ENCODE measurements at places on chromosomes 4 and X.

GRCh38 chrX:40734971-40735324 is 394 bp downstream of the MED14 start:
- no peak for DNase-seq

DNA sequence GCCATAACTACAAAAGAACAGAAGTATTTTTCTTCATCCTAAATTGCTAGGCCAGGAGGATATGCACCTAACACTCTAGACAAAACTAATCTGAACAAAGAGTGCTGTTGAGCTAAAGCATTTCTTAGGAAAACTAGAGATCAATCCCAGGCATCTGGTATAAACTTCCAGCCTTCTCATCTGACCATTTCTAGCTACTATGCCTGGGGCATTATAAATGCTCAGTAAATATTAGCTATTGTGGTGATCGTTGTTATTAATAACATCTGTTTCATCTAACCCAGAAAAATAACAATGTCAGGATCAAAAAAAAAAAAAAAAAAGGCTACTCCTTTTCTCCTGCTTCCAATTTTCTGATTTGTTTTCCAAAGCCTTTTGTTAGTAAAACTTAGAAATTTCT is 7.7 kb upstream of the SLC10A6 start:
- DNase-seq = no peak

GRCh38 chrX:8808661-8809060 is 7.5 kb upstream of the FAM9A start:
- DNase-seq = no peak

DNA sequence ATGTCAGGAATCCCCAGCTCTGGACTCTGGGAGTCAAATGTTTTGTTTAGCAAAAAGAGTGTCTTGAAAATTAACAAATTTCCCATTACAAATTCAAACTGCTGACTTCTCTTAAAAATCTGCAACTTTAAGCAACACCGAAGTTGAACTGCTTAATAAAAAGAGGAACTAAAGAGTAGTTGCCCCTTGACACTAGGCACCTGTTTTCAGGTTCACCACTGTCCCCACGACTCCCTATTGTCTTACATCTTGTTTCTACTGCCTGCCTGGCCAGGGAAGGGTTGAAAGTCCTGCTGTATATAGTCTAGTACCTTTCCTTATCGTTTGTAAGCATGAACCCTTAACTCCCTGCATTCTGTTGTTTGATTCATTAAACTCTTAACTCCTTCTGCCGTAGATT is 173.9 kb downstream of the SCFD2 start:
- DNase-seq = no peak

DNA sequence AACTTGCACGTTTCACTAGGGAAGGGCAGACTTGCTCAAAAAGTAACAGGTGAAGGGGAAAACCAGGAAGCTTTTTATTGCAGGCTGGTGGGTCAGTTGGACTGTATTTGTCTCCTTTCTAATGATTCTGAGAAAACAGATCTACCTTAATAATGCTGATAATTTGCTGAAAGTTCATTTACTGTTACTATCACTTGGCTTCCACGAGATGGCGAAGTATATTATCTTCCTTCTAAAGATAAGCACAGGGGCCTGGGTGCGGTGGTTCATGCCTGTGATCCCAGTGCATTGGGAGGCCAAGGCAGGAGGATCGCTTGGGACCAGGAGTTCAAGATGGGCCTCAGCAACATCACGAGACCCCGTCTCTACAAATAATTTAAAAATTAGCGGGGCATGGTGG is 16.4 kb downstream of the CCKAR start:
- DNase-seq = no peak

DNA sequence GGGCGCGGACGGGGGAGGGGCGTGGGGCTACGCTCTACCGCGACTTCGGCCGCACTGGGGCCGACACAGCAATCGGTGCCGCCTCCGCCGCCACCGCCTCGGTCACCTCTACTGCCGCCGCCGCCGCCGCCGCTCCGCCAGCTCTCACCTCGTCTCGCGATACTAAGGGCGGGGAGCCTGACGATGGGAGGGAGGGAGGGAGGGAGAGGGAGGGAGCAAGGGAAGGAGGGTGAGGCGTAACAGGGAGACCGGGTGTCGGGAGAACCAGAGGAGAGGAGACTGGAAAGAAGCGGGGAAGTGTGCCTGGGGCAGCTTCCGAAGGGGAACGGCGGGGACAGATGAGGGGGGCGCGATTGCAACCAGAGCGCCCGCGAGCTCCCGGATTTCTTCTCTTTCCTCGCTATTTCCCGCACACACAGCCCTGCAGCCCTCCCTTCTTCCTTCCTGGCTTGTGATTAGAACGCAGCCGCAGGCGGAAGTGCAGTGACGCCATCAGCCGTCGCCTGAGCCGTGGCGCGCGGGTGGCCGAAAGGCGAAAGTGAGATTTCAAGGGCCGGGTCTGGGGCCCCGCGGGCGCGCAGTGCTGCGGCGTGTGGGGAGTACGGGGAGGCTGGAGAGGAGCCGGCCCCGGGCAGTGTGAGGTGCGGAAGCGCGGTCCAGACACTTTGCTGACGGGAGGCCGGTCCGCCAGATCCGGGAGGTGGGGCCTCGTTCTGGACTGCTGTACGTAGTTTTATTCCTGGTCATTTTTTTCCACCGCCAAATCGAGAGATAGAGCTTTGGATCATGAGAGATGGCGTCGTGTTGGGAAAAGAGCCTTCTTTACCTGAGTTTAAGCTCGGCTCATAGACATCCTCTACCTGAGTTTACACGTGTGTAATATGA is at the start of gene ANKRD17:
Gene ANKRD17 (minus strand): TSS at position 113 of the 885 bp plus-strand sequence. CDS start 130 bp downstream, outside the sequence.
- DNase-seq = peak; percentile 71

DNA sequence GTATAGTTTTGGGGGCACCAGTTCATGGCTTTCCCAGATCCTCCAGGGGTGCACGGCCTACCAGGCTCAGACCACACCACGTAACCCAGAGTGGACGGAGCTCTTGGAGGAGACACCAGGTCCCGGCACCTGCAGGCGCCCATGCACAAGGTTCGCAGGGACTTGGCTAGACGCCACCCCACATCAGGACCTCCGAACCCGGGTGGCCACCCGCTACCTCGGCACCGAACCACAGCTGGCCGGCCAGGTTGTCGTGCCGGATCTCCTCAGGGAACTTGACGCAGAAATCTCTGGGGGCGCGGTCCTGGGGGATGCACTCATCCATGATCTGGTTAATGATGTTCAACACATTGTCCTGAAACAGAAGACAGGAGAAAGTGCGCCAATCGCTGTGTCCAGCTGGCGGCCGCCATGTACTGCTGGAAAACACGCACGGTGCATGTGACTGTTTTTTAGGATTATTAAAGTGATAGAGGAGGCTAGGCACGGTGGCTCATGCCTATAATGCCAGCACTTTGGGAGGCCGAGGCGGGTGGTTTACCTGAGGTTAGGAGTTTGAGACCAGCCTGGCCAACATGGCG is 77.1 kb downstream of the ZFYVE28 start:
- DNase-seq = no peak

DNA sequence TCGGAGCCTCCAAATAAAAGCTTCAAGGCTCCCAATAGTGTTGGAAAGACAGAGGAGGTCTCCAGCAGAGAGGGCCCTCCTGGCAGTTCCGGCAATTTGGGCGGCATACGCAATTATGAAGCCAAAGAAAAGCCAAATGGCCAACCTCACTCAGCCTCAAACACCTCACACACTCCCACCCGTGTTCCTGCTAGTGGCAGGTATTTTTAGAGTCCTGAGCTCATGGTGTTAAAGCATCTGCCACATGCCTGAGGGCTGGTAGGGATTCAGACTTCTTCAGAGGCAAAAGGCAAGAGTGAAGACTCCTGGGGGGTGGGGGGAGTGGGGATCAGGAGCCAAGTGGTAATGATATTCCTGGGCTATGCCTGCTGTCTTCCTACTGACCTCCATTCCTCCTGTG is 7.4 kb downstream of the RAB33A start:
- DNase-seq = no peak

GRCh38 chrX:74804574-74804973 is 120.7 kb downstream of the NEXMIF start:
- no peak for DNase-seq

- DNase-seq = peak; percentile 36
Measured at GRCh38 chrX:111040377-111041017, 55.5 kb upstream of the PAK3 start.

GRCh38 chr4:146098978-146099377 is 76.5 kb upstream of the LSM6 start:
- no peak for DNase-seq

GRCh38 chr4:185039508-185040273 is 21.4 kb downstream of the HELT start:
- peak; percentile 23 for DNase-seq

- no peak for DNase-seq
Measured at GRCh38 chrX:148049441-148049840, 68.3 kb downstream of the FMR1NB start.

GRCh38 chr4:152009031-152009670 is 248.3 kb upstream of the GATB start:
- no peak for DNase-seq

GRCh38 chrX:136866337-136867095 is 14.0 kb downstream of the RBMX start:
- no peak for DNase-seq

- DNase-seq = no peak
Measured at GRCh38 chrX:154515090-154515965, 704 bp downstream of the FAM3A start.

DNA sequence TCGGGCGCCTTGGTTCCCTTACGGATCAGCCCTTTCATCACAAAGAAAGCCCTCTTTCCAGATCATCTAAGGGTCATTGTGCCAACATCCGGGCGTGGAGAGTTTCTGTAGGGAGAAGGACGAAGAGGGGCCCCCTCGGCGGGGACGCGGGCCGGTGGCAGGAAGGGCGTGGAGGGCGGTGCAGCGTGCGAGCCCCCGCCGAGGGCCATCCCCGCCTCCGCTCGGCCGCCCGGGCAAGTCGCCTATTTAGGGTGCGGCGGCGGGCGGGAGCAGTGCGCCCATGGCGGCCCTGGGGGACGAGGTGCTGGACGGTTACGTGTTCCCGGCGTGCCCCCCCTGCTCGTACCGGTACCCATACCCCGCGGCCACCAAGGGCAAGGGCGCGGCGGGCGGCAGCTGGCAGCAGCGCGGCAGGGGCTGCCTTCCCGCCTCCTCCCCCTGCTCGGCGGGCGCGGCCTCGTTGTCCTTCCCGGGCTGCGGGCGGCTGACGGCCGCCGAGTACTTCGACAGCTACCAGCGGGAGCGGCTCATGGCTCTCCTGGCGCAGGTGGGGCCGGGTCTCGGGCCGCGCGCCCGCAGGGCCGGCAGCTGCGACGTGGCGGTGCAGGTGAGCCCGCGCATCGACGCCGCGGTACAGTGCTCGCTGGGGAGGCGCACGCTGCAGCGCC is at the start of gene ZAR1:
Gene ZAR1 (plus strand): TSS at position 241 of the 668 bp plus-strand sequence. CDS start 40 bp downstream, at position 281.
- no peak for DNase-seq

GRCh38 chr4:188930822-188931221 is 791.6 kb downstream of the TRIML1 start:
- DNase-seq = no peak

DNA sequence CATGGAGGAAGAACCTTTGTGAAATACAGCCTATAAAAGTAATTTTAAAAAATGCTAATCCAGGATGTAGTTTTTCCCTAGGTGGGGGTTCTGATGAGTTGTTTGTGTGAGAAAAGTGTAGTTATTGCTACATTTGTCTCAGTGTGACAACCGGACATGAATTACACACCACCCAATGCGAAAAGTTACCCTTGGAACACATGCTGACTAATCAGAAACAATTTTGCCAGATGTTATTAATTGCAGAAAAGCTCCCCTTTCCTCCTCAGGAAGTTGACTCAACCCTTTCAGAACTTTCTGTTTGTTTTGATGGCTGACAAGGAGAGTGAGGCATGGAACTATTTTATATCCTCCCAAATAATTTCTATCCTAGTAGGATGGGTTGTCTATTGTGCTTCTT is 38.1 kb upstream of the EDA2R start:
- no peak for DNase-seq

- no peak for DNase-seq
Measured at GRCh38 chrX:17535229-17535628, 160.2 kb downstream of the NHS start.

DNA sequence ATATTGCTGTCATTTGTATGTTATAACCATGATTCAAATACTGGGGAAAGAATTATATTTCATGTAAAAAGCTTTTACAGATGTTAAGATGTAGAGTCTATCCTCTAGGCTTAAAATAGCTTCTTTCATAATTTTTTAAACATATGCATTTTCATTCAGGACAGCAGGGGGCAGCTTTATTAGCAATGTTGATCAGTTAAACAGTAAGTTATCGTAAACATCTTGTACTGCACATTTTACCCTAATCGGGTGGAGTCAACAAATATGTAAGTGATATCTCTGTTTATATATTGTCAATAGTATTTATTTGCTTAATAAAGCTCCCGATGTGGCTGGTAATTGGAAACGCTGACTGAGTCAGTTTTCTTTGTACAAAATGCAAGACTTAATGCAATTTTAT is 142.5 kb upstream of the MED14 start:
- DNase-seq = no peak
